ENCODE measurements at places on chromosomes 7 and 10. TPM values are rescaled to one million over a fixed set of nuclear protein-coding genes. Genes with fewer than 3 reads are reported as not detected.

GRCh38 chr10:129938460-129938859 is 25.6 kb downstream of the EBF3 start:
- H3K36me3 ChIP-seq: no peaks in the 10 kb centered on the region
- H3K4me3 ChIP-seq: no peak overlapping the region
- H3K27me3 ChIP-seq: no peaks in the 10 kb centered on the region
- DNase-seq: peak; percentile 26
- peaks cover 26% of the 10 kb centered on the region for H3K4me1 ChIP-seq
- no peak overlapping the region for H3K27ac ChIP-seq

Gene OPN4
- total RNA-seq: not detected

- no peak overlapping the region for H3K4me3 ChIP-seq
- no peaks in the 10 kb centered on the region for H3K36me3 ChIP-seq
- no peaks in the 10 kb centered on the region for H3K4me1 ChIP-seq
- no peaks in the 10 kb centered on the region for H3K27me3 ChIP-seq
Observed at GRCh38 chr7:69691734-69692133, 93.5 kb downstream of the AUTS2 start.

DNA sequence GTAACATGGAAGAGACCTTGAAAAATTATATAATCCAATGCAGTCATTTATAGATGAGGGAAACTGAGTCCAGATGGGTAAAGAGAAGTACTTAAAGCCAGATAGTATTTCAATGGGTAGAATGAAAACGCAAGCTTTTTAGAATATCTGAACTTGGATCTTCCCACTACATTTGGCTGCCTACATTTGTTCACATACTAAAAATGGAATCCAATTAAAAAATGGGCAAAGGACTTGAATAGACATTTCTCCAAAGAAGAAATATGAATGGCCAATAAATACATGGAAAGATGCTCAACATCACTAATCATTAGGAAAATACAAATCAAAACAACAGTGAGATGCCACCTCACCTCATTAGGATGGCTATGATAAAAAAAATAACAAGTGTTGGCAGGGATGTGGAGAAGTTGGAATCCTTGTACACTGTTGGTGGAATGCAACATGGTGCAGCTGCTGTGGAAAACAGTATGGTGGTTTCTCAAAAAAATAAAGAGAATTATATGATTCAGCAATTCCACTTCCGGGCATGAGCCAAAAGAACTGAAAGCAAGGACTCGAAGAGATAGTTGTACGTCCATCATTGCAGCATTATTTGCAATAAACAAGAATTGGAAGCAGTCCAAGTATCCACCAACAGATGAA is 188.0 kb downstream of the FRMD4A start:
- H3K36me3 ChIP-seq: no peaks in the 10 kb centered on the region
- no peak for DNase-seq
- no peaks in the 10 kb centered on the region for H3K27me3 ChIP-seq

Gene CALML5
- total RNA-seq: not detected

GRCh38 chr10:58570307-58570723 is 57.6 kb downstream of the BICC1 start:
- H3K27me3 ChIP-seq: no peaks in the 10 kb centered on the region
- H3K36me3 ChIP-seq: no peaks in the 10 kb centered on the region
- no peak overlapping the region for H3K27ac ChIP-seq
- H3K4me3 ChIP-seq: no peak overlapping the region

DNA sequence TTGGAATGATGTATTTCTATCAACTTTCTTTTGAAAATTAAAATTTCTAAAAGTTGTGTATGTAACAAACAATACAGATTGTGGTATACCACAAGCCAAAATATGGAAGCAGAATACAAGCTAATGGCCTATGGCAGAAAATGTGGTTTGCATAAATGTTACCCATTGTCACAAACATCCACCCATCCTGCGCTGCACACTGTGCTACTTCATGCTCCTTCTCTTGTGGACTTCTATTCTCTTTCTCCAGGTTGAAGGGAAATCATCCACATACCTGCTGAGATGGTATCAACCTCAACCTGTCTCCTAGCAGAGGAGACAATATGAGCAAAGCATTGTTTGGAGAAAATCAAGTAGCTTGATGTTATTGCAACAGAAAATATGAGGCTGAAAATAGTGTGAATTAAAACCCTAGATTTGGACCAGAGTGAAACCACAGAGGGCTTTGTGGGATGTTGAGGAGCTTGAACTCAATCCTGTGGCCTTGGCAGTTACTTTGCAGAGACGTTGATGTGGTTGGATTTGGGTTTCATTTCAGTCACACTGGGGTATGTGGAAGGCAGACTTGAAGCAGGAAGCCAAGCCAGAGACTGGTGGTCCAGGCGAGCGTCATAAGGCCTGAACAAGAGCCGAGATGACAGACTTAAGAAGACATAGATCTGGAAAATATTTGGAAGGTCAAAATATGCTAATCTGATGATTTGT is 63.8 kb downstream of the ICA1 start:
- peaks cover 10% of the 10 kb centered on the region for H3K4me1 ChIP-seq
- H3K27ac ChIP-seq: no peak overlapping the region
- no peak for DNase-seq
- no peaks in the 10 kb centered on the region for H3K27me3 ChIP-seq
- no peaks in the 10 kb centered on the region for H3K36me3 ChIP-seq

Gene ANKRD61
- not detected for total RNA-seq

DNA sequence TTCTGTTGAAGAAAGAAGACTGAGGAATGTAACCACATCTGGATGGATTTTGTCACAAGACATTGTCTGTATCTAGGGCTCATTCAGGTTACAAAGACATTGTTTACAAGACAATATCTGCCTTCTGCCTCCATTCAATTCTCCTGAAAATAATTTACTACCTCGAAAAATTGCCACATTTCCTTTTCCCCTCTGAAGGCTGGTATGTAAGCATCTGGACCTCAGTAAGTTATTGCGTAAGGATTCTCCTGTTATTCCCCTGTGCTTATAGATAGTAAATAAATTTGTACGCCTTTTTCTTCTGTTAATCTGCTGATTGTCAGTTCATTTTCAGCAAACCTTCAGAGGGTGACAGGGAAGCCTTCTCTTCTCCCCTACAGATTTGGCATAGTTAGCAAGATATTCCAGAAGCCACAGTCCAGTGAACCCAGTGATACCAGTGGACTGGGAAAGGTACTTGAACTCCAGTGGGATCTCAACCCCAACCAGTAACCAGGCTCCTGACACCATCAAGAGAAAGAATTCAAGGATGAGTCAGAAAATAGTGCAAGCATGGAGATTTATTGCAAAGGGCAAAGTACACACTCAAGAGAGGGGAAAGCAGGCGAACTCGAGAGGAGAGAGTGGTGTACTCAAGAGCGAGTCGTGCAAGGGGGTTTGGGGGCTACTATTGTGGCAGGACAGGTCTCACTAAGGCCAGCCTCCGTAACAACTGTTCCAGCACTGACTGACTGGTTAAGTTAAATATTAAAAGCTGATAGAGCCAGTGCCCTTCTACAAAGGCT is 706.9 kb upstream of the GHITM start:
- no peak overlapping the region for H3K4me3 ChIP-seq
- no peaks in the 10 kb centered on the region for H3K4me1 ChIP-seq
- H3K36me3 ChIP-seq: no peaks in the 10 kb centered on the region
- DNase-seq: no peak
- no peak overlapping the region for H3K27ac ChIP-seq
- H3K27me3 ChIP-seq: no peaks in the 10 kb centered on the region

DNA sequence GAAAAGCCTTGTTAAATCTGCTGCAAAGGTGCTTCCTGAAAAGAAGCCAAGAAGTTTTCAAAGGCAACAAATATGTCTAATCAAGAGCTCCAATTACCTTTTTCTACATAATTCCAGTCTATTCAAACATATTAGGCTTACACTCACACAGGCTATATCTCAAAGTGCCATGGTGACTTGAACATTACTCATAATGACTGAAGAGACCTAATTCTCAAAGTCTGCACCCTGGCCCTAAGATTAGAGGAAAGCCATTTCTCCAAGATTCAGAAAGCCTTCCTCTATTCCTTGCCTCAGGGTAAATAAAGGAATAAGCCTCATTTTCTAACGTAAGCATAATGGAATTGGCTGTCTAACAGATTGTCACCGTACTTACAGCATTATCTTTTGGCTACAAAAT is 78.3 kb upstream of the THSD7A start:
- H3K4me3 ChIP-seq: no peak overlapping the region
- H3K27me3 ChIP-seq: no peaks in the 10 kb centered on the region
- H3K36me3 ChIP-seq: no peaks in the 10 kb centered on the region
- DNase-seq: no peak

DNA sequence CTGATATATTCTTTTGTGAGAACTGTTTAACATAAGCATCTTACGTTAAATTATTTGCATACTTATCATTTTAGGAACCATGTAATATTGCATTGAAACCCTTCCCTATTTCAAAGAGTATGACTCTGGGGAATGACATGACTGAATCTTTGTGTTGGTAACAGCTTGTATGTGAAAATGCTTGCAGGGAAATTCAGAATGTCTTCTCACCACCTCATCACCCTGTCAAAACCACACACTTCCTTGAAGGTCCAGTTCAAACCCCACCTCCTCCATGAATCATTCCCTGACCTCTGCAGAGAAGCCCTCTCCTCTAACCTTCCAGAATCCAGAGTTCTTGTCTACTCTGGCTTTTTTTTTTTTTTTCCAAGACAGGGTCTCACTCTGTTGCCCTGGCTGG is 26.3 kb upstream of the NKX2-3 start:
- H3K4me3 ChIP-seq: no peak overlapping the region
- no peaks in the 10 kb centered on the region for H3K36me3 ChIP-seq
- peaks cover 74% of the 10 kb centered on the region for H3K27me3 ChIP-seq

- no peaks in the 10 kb centered on the region for H3K36me3 ChIP-seq
- no peaks in the 10 kb centered on the region for H3K27me3 ChIP-seq
- no peak overlapping the region for H3K4me3 ChIP-seq
- H3K27ac ChIP-seq: no peak overlapping the region
- H3K4me1 ChIP-seq: no peaks in the 10 kb centered on the region
Observed at GRCh38 chr7:87543623-87544022, 57.1 kb downstream of the ABCB1 start.

Gene EPO
- not detected for total RNA-seq
